ENCODE measurements at places on chromosomes 5 and 9.

DNA sequence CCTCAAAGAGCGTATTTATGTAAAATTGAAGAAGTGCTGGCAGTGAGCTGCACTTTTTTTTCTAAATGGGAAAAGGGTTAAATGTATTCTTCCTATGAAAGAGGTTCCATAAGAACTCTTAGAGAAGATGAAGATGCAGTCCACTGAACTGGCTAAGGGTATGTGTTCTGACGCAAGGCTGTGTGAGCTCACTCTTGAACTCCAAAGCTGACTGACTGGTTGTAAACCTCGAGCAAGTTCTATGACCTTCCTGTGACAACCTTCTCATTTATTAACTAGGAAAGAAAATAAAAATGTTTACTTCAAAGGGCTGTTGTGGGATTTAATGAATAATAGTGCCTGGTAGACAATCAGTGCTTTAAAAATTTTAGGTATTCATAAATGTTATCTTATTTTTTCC lies 46.7 kb downstream of the POC5 start:
- DNase-seq = no peak

- DNase-seq = no peak
These were observed 678.5 kb upstream of the NUDT12 start for GRCh38 chr5:104241046-104241445.

- DNase-seq = no peak
These were observed 124.5 kb downstream of the BARX1 start for GRCh38 chr9:93830606-93831005.

DNA sequence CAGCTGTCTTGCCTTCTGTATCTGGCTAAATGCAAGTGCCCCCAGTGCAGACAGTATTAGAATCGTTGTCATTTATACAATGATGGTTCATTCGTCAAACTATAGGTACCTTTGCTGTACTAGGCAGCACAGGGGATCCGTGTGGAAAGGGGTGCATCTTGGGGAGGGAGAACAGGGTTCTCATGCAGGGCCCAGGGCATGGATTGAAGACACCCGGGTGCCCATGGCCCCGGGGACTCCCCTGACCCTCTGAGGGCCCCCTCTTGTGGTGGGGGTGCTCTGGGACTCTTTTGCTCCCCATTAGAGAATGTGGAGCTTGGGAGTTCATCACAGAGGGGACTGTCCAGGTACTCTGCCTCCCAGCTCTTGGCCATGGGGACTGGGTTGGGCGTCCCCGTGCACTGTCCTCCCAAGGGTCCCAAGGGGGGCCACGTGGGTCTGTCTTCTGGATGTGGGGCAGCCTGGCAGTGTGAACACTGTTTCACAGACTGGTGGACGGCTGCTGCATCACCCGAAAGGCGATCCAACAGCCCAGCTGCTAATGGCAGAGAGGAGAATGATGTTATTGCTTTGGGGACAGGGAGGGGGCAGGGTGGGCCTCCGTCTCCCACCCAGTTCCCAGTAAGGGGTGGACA lies 36.9 kb upstream of the RXRA start:
- DNase-seq = no peak

GRCh38 chr9:133633681-133634080 lies 2.5 kb upstream of the DBH start:
- no peak for DNase-seq

- DNase-seq = no peak
These were observed 198.8 kb upstream of the EFNA5 start for GRCh38 chr5:107869438-107870115.

GRCh38 chr5:63831381-63831780 lies 130.9 kb downstream of the HTR1A start:
- no peak for DNase-seq

DNA sequence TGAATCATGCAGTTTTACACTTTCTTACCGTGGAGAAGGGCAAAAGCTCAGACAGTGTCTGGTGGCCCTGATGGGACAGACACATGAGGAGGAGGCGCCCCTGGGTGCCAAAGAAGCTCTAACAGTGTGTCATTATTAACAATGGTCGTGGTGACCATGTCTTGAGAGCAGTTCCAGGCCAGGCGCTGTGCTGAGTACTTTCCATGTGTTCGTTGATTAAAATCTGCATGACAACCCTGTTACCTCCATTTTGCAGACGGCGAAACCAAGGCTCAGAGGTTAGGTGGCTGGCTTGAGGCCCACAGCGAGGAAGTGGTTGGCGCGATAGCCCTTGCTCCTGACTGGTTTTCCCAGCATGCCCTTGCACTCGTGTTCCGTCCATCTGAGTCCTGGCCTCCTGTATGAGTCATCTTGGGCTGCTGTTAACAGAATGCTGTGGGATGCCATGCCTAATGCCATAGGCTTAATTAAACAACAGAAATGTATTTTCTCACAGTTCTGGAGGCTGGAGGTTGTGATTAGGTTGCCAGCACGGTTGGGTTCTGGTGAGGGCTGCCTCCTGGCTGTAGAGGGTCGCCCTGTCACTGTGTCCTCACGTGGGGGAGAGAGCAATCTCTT lies 92.0 kb downstream of the AMBP start:
- DNase-seq = no peak

GRCh38 chr9:127232833-127233549 lies 31.6 kb upstream of the GARNL3 start:
- no peak for DNase-seq

- no peak for DNase-seq
These were observed 1.3 kb downstream of the DPM2 start for GRCh38 chr9:127936347-127936852.

- no peak for DNase-seq
These were observed 339.7 kb upstream of the CLINT1 start for GRCh38 chr5:158198636-158199035.

DNA sequence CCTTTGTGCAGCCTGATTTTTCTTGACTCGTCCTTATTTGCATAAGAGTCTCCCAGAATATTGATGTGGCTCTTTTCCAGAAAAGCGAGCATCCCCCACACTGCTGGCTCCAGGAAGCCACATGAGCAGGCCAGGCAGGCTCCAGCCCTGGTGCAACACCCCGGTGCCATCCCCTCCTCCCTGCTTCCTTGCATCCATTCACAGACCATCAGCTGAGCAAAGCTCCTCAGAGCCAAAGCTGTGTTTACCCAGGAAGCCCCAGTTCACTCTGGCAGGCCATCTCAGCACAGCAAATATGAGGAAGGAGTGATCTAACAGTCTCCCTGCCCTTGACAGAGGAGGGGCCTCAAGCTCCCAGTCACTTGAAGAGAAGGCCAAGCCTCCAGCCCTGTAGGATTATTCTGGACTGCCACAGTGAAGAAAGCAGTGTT lies 34.4 kb downstream of the INSYN2B start:
- DNase-seq = no peak

- no peak for DNase-seq
These were observed 51.3 kb downstream of the SAXO1 start for GRCh38 chr9:18981476-18982261.
